CD4-positive, alpha-beta memory T cell (primary cell): ENCODE measurements at places on chromosomes 3 and 15. TPM values are rescaled to one million over a fixed set of nuclear protein-coding genes. Genes with fewer than 3 reads are reported as not detected.

Gene XCR1
- not detected for polyA plus RNA-seq

Gene EIF4G1
- polyA plus RNA-seq, result 3.6 TPM

Gene DAZL
- not detected for polyA plus RNA-seq

Gene CEMIP
- polyA plus RNA-seq, result 0.03 TPM

Gene GPR149
- polyA plus RNA-seq, result not detected

Gene ROBO1
- polyA plus RNA-seq, result not detected

Gene LRTM1
- polyA plus RNA-seq, result not detected

DNA sequence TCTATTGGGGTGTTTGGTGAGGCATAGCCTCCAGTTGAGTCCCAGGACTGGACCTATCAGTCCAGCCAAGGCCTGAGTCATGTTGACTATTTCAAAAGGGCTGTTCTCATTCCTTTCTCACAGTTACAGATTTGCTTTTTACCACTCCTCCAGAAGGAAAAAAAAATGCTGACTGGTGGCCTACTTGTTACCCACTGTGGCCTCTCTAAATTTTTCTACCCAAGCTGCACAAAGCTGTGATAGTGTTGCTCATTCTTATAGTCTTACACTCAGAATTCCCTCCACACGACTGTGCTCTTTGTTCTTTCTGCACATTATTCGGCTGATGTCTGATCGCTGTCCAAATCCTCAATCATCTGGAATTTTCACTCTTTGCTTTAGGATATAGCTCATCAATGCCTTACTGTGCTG, 1142.2 kb downstream of the IGSF11 start:
- H3K27ac ChIP-seq, result no peak overlapping the region
- no peaks in the 10 kb centered on the region for H3K36me3 ChIP-seq
- no peaks in the 10 kb centered on the region for H3K4me1 ChIP-seq
- H3K4me3 ChIP-seq, result no peak overlapping the region
- no peaks in the 10 kb centered on the region for H3K27me3 ChIP-seq
- DNase-seq, result no peak

DNA sequence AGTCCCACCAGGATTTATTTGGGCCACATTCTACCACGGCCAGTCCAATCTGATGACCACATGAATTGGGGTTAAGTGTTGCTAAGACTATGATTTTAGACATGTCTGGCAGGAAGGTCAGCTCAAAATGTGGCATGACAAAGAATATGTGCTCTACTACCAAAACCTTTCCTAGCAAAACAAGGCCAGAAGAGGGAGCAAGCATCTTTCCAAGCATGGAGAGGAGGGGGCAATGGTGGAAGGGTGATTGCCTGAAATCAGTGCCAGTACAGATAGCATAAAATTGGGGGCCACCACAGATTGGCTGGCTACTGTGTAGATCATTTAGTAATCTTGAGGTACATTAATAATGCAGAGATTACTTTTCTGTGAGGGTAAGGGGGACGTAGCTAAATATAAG, 43.2 kb downstream of the TMEM39A start:
- no peak for DNase-seq
- H3K27ac ChIP-seq, result no peak overlapping the region
- H3K4me3 ChIP-seq, result no peak overlapping the region
- H3K4me1 ChIP-seq, result no peaks in the 10 kb centered on the region

GRCh38 chr15:93418566-93418965, 329.6 kb upstream of the RGMA start:
- no peak for DNase-seq
- H3K4me1 ChIP-seq, result no peaks in the 10 kb centered on the region
- H3K27me3 ChIP-seq, result no peaks in the 10 kb centered on the region

GRCh38 chr3:193465992-193466608, 87.5 kb upstream of the ATP13A5 start:
- no peak for DNase-seq
- no peaks in the 10 kb centered on the region for H3K36me3 ChIP-seq
- H3K4me1 ChIP-seq, result no peaks in the 10 kb centered on the region
- no peaks in the 10 kb centered on the region for H3K27me3 ChIP-seq
- H3K4me3 ChIP-seq, result no peak overlapping the region

GRCh38 chr3:4606911-4607310, 113.8 kb downstream of the ITPR1 start:
- no peaks in the 10 kb centered on the region for H3K4me1 ChIP-seq
- no peaks in the 10 kb centered on the region for H3K36me3 ChIP-seq
- no peak overlapping the region for H3K27ac ChIP-seq
- no peak overlapping the region for H3K4me3 ChIP-seq

GRCh38 chr3:16668776-16669545, 63.7 kb upstream of the DAZL start:
- DNase-seq, result no peak
- no peak overlapping the region for H3K27ac ChIP-seq
- no peaks in the 10 kb centered on the region for H3K4me1 ChIP-seq

DNA sequence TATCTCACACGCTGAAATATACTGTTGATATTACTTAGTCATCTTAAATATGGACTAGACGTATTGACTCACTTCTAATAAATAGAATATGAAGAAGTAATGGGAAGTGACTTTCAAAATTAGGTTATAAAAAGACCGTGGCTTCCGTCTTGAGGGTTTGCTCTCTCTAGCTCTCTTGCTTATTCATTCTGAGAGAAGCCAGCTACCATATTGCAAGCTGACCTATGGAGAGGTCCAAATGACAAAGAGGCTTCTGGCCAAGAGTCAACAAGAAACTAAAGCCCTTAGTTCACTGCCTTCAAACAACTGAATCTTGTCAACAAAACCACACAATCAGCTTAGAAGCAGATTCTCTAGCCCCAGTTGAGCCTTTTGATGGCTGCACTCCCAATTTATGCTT, 46.1 kb downstream of the SLC9C1 start:
- DNase-seq, result no peak
- H3K4me3 ChIP-seq, result no peak overlapping the region
- H3K4me1 ChIP-seq, result no peaks in the 10 kb centered on the region
- no peak overlapping the region for H3K27ac ChIP-seq

- no peaks in the 10 kb centered on the region for H3K27me3 ChIP-seq
- DNase-seq, result no peak
- H3K36me3 ChIP-seq, result no peaks in the 10 kb centered on the region
- no peak overlapping the region for H3K27ac ChIP-seq
- no peaks in the 10 kb centered on the region for H3K4me1 ChIP-seq
These were observed 26.9 kb upstream of the MYO1E start for GRCh38 chr15:59399465-59400102.

GRCh38 chr15:43515741-43516140, 1.7 kb upstream of the MAP1A start:
- H3K4me3 ChIP-seq, result no peak overlapping the region
- no peak for DNase-seq
- peaks cover 23% of the 10 kb centered on the region for H3K4me1 ChIP-seq
- peaks cover 8% of the 10 kb centered on the region for H3K27me3 ChIP-seq

DNA sequence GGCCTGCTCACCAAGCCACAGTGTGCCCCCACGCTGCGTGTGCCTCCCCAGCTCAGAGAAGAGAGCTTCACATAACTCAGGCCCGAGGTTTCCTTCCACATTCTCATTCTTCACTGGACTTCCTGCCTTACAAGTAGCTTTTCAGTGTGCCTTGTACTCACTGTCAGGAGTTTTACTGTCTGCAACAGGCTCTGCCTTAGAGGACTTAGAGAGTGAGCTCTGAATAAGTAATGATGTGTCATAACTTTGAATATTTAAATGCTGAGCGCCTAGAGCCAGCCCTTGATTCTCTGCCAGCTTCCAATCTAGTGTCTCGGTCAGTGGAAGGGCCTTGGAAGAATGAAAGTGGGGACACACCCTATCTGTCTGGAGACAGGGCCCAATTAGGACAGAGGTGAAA, 41.8 kb downstream of the ITGB5 start:
- DNase-seq, result no peak
- H3K27me3 ChIP-seq, result no peaks in the 10 kb centered on the region
- H3K27ac ChIP-seq, result no peak overlapping the region
- no peaks in the 10 kb centered on the region for H3K4me1 ChIP-seq

- DNase-seq, result no peak
- peaks cover 23% of the 10 kb centered on the region for H3K4me1 ChIP-seq
- no peak overlapping the region for H3K27ac ChIP-seq
- H3K27me3 ChIP-seq, result peaks cover 15% of the 10 kb centered on the region
These were observed 5.6 kb upstream of the ISLR2 start for GRCh38 chr15:74124759-74125158.

GRCh38 chr3:96814651-96815567, 515 bp downstream of the EPHA6 start:
- no peak for DNase-seq
- H3K36me3 ChIP-seq, result no peaks in the 10 kb centered on the region
- H3K27me3 ChIP-seq, result peaks cover 8% of the 10 kb centered on the region
